ENCODE measurements at places on chromosomes 11 and 22. TPM values are rescaled to one million over a fixed set of nuclear protein-coding genes. Genes with fewer than 3 reads are reported as not detected.
A peak's percentile ranks its signal among the peaks of the same experiment; 100 is the strongest.

DNA sequence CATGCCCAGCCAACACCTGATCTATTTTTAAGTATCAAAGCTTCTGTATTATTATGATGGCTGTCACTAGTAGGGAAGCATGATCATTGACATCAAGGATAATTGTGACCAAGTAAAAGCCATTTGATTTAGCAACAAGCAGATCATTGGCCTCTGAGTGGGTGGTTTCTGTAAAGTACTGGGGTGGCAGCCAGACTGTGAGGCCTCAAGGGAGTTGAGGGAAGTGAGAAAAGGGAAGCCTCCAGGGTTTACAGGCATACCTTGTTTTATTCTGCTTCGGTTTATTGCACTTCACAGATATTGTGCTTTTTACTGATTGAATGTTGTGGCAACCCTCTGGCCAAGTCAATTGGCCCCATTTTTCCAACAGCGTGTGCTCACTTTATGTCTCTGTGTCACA lies 60.1 kb downstream of the PRR5L start:
- no peaks in the 10 kb centered on the region for H3K27me3 ChIP-seq
- H3K36me3 ChIP-seq: no peaks in the 10 kb centered on the region
- H3K27ac ChIP-seq: no peak overlapping the region
- no peak for DNase-seq

The MICALL1 gene
- 17.9 TPM for total RNA-seq

GRCh38 chr11:85884581-85885021 lies 29.4 kb downstream of the CCDC83 start:
- H3K4me1 ChIP-seq: no peaks in the 10 kb centered on the region
- H3K36me3 ChIP-seq: no peaks in the 10 kb centered on the region

DNA sequence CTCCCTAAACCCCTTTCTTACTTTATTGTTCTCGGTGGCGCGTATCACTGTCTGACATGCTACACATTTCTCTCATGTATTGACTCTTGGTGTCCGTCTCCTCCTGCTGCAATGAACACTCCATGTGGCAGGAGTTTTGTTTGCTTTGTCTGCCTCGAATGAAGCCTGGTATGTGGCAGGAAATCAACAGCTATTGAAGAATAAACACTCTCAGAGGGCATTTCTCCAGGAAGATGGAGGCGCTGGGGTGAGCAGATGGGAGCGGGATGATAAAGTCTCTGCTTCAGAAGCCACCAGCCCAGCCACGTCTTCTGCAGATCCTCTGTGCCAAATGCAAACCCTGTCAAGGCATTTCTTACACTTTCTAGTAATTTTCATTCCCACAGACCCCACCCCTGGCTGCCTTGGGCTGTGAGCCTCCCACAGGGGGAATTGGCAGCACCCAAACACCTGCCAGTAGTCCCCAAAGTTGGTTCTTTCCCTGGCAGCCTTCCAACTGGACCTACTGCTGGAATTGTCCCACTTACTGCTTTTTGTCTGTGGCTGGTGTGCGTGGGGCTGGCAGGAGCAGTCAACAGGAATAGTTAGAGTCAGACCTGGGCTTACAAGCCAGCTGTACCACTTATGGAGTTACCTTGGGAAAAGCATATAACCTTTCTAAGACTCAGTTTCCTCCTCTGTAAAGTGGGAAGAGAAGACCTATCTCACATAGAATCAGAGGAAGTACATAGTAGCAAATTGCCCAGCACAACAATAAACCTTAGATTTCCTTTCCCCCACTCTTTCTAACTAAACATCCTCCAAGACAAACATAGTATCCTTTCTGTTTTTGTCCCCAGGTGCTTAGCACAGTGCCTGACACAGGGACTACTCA lies 13.3 kb upstream of the IL10RA start:
- no peak overlapping the region for H3K27ac ChIP-seq
- H3K4me1 ChIP-seq: no peaks in the 10 kb centered on the region
- H3K4me3 ChIP-seq: no peak overlapping the region
- H3K27me3 ChIP-seq: no peaks in the 10 kb centered on the region
- DNase-seq: no peak

DNA sequence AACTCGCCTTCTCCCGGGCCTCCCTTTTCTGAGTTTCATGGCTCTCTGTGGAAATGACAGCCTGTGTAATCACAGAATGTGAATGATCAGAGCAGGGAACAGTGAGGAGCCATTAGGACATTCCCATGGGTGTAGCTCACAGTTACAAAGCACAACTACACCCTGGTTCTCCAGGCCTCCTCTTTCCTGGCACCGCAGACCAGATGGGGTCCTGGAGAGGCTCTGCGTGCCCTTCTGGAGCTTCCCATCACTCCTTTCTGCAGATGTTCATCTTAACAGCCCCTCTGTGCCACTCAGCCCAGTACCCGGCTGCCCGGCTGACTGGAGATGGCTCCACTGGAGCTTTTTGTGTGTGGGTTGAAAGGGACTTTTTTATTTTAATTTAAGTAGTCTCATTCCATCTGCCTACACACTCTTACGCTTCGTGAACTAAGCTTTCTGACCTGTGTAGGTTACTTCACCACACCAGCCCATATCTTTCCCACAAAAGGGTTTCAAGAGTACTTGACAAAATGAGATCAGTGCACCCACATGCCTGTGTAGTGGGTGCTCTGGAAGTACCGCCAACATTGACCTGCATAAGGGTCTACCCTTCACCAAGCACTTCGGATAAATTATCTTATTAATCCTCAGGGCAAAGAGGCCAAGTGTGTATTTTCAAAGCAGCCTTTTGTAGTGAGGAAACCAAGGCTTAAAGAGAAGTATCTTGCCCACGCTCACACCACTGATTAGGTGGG lies 29.8 kb downstream of the SREBF2 start:
- no peak overlapping the region for H3K4me3 ChIP-seq
- peaks cover 9% of the 10 kb centered on the region for H3K36me3 ChIP-seq
- peaks cover 26% of the 10 kb centered on the region for H3K4me1 ChIP-seq
- peak overlapping the region; percentile 75 for H3K27ac ChIP-seq

DNA sequence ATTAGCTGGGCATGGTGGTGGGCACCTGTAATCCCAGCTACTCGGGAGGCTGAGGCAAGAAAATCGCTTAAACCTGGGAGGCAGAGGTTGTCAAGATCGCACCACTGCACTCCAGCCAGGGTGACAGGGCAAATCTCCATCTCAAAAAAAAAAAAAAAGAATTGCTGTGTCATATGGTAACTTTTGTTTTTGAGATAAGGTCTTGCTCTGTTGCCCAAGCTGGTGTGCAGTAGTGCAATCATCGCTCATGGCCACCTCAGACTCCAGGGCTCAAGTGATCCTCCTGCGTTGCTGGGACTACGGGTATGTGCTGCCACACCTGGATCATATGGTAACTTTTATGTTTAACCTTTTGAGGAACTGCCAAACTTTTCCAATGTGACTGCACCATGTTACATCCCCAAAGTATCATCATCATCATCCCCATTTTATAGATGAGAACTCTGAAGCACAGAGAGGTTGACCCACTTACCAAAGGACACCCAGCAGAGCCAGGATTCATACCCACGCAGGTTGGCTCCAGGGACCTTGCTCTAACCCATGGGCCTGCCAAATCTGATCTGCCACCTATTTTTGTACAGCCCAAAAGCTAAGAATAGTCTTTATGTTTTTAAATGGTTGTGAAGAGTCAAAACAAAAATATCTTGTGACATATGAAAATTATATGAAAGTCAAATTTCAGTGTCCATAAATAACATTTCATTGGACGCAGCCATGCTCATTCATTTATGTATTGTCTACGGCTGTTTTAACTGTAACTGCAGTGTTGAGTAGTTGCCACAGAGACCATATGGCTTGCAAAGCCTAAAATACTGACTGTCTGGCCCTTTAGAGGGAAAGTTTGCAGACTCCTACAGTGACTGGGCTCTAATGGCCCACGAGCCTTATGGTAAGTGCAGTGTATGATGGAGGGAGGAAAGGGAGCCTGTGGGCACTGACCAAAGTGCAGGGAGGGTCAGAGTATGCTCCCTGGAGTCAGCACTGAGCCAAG lies 45.3 kb downstream of the GDPD5 start:
- H3K27ac ChIP-seq: peak overlapping the region; percentile 94
- no peak for DNase-seq
- H3K4me3 ChIP-seq: no peak overlapping the region
- peaks cover 41% of the 10 kb centered on the region for H3K4me1 ChIP-seq
- H3K27me3 ChIP-seq: no peaks in the 10 kb centered on the region

The SOX6 gene
- 36.2 TPM for total RNA-seq

DNA sequence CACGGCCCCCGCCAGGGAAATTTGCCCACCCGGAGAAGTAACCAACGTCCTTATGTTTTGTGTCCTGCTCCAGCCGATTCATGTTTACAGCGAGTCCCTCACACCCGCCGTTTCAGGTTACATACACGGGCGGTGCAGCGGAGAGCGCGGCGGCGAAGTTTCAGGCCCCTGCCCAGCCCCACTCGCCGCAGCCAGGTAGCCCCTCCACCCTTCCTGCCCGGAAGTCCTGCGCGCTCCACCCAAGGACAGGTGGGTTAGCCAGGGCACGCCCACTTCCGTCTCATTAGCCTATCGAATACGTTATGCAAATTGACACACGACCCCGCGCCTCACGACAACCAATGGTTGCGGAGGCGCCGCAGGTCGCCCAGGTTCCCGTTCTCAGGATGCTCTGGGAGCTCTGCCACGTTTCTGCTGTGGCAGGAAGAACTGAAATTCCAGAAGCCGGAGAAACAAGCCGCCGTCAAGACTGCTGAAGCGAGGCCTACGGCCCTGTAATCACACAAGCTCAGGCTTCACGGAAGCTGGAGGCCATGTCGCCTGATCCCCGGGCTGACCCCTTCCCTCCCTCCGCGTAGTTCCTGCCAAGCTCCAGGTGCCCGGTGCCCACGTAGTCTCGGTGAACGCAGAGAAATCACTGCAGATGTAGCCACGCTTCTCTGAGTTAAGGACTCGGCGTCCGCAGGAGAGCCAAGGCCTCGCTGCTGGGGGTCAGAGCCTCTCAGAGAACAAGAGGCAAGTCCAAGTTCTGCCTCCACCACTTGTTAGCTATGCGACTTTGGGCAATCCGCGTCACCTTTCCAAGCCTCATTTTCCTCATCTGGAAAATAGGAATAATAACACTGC lies 22.4 kb upstream of the MYH9 start:
- H3K4me3 ChIP-seq: peak overlapping the region; percentile 47
- DNase-seq: peak; percentile 63
- H3K27ac ChIP-seq: peak overlapping the region; percentile 77
- H3K4me1 ChIP-seq: peaks cover 7% of the 10 kb centered on the region
- H3K36me3 ChIP-seq: no peaks in the 10 kb centered on the region

DNA sequence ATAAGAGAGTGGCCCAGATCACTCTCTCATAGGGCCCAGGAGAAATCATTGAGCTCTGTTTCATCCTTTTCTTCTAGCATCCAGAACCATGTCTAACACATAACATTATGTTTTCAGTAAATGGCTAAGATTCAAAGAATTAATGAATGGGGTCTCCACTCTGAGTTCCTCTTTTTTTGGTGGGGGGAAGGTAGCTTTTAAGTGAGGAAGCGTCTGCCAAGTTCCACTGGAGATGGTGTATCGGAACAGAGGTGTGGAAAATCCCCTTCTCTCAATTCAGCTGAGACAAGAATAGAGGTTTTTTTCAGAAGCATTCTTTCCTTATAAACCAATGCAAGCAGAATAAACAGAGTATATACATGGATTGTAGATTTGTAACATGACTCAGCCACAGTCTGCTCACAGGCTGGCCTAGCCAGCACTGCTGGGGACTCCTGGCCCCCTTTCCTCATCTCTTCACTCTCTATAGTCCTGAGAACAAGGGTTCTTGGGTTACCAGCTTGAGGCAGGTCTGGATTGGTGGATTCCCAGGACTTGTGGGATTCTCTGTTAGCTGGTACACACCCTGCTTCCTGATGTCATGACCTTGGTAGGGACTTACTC lies 97.2 kb downstream of the TRAF6 start:
- no peak overlapping the region for H3K4me3 ChIP-seq
- H3K36me3 ChIP-seq: no peaks in the 10 kb centered on the region
- DNase-seq: no peak
- H3K27me3 ChIP-seq: no peaks in the 10 kb centered on the region
- no peaks in the 10 kb centered on the region for H3K4me1 ChIP-seq

GRCh38 chr11:132681971-132682370 lies 850.3 kb downstream of the OPCML start:
- no peak overlapping the region for H3K27ac ChIP-seq
- no peak for DNase-seq
- H3K4me1 ChIP-seq: no peaks in the 10 kb centered on the region
- no peaks in the 10 kb centered on the region for H3K27me3 ChIP-seq
- H3K4me3 ChIP-seq: no peak overlapping the region

The MS4A15 gene
- total RNA-seq: not detected

The ISX gene
- total RNA-seq: not detected

The PANX3 gene
- not detected for total RNA-seq

DNA sequence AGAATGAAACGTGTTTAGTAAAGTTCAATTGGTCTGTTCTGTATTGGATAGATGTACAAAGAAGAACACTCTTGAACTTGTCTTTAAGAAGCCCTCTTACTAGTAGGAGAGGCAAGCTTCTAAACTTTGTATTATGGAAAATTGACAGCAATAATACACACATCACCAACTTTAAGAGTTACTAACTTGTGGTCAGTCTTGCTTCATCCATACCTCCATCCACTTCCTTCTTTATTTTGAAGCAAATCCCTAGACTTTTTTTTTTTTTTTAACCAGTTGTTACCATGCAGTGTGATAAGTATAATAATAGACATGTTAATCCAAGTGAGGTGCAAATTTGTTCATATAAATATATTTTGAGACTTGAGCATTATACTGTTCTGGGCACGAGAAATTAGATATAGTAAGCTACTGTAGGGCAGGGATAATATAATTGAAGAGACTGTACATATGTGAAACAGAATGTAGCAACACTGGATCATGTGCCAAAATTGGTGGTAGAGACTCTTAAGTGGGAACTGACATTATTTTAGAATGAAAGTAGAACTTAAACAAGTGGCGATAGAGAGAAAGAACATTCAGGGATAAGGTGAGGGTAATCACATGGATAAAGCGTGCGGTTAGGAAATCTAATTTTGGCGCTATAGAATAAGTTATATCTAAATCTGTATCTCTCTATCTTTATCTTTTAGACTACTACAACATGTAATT lies 6.5 kb downstream of the FAR1 start:
- no peak for DNase-seq
- H3K36me3 ChIP-seq: no peaks in the 10 kb centered on the region
- no peaks in the 10 kb centered on the region for H3K27me3 ChIP-seq
- no peak overlapping the region for H3K27ac ChIP-seq

DNA sequence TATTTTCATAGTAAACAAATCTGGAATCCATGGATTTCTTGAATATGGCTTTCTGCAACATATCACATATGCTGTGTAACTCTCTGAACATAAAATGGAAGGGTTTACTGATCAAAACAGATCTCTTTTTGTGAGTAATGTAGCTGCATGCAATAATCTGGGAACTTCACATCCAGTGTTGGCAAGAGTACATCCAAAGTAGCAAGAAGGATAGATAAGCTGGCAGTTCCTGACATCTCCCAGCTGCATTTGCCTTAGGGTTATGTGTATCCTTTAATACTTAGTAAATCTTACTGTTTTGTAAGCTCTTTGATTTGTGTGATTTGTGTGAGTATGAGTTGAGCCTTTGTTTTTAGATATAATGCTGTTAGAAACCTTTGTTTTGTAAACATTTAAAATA lies 280.4 kb upstream of the CNTN5 start:
- no peak overlapping the region for H3K4me3 ChIP-seq
- H3K27me3 ChIP-seq: no peaks in the 10 kb centered on the region
- no peak overlapping the region for H3K27ac ChIP-seq
- no peak for DNase-seq
- no peaks in the 10 kb centered on the region for H3K4me1 ChIP-seq

GRCh38 chr11:128619540-128620308 lies 32.4 kb upstream of the ETS1 start:
- no peaks in the 10 kb centered on the region for H3K36me3 ChIP-seq
- H3K4me1 ChIP-seq: no peaks in the 10 kb centered on the region
- H3K4me3 ChIP-seq: no peak overlapping the region
